ENCODE measurements at places on chromosomes 3 and 15. TPM values are rescaled to one million over a fixed set of nuclear protein-coding genes. Genes with fewer than 3 reads are reported as not detected.

GRCh38 chr3:78048698-78049097 is 1008.8 kb downstream of the ROBO2 start:
- no peak for DNase-seq

DNA sequence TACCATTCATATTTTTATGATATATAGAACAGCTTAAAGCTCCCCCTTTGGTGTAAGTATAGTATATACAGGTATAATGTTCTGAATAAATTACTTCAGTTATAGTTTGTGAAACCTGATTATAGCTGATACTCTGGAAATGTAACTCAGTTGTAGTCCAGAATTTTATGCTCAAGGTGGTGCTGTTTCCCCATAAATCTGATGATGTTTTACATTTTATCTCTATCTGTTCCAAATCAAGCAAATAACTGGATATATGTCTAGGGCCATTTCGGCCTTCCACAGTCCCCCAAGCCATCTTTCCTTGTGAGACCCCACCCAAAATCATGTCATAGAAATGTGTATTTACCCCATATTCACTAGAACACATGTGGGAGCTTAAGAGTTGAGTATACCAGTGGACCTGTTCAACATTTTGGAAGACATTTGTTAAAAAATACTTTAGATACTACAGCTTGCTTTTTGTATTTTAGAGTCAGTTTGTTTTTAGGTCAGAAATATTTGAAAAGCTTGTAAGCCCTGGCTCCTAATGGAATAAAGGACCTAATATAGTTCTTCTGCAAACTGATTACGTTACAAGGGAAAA is 107.1 kb downstream of the ATG7 start:
- DNase-seq, result peak; percentile 70

DNA sequence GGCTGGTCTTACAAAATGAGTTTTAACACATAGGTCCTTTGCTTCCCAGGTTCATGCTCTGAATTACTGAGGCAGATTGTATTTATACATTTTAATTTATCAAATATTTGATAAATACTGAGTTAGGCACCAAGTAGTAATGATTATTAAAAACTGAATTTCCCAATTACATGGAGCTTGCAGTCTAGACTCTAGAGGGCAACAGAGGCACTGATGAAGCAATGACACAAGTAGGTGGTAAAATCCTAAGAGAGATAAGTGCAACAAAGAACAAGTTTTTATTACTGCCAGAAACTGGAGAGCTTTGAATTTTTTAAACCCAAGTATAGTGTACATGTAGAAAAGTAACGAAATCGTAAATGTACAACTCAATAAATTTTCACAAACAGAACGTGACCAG is 406.2 kb upstream of the RARB start:
- peak; percentile 16 for DNase-seq

GRCh38 chr3:159989973-159990846 is 1.6 kb downstream of the IL12A start:
- DNase-seq, result no peak

KCNAB1 gene
- total RNA-seq, result under 0.01 TPM

GRCh38 chr3:132843851-132844553 is 121.8 kb upstream of the NPHP3 start:
- no peak for DNase-seq

Data from IMR-90 (cell line).